Activated naive CD4-positive, alpha-beta T cell (primary cell): ENCODE measurements at places on chromosomes 2 and 18.

GRCh38 chr2:176174824-176175708, 13.4 kb upstream of the HOXD1 start:
- no peak for DNase-seq

GRCh38 chr18:48358868-48359267, 50.3 kb downstream of the ZBTB7C start:
- no peak for DNase-seq

GRCh38 chr18:4605212-4605611, 150.1 kb upstream of the DLGAP1 start:
- DNase-seq = no peak

DNA sequence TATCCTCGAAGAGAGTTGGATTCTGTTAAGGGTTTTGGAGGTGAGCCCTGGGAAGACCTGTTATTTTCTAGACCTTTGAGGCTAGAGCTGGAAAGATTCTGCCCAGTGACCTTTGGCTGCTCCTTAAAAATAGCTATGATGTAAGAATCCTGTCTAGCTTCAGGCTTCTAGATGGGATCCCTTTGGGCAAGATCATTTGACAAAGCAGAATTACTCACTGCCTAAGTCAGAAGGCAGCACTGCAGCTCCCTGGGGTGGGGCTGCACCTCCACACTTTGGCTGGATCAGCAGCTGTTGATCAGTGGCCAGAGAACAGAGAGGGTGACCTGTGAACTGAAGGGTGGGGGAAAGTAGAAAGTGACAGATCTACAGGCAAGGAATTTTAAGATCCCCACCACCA, 103.8 kb downstream of the ASAP2 start:
- DNase-seq = no peak

DNA sequence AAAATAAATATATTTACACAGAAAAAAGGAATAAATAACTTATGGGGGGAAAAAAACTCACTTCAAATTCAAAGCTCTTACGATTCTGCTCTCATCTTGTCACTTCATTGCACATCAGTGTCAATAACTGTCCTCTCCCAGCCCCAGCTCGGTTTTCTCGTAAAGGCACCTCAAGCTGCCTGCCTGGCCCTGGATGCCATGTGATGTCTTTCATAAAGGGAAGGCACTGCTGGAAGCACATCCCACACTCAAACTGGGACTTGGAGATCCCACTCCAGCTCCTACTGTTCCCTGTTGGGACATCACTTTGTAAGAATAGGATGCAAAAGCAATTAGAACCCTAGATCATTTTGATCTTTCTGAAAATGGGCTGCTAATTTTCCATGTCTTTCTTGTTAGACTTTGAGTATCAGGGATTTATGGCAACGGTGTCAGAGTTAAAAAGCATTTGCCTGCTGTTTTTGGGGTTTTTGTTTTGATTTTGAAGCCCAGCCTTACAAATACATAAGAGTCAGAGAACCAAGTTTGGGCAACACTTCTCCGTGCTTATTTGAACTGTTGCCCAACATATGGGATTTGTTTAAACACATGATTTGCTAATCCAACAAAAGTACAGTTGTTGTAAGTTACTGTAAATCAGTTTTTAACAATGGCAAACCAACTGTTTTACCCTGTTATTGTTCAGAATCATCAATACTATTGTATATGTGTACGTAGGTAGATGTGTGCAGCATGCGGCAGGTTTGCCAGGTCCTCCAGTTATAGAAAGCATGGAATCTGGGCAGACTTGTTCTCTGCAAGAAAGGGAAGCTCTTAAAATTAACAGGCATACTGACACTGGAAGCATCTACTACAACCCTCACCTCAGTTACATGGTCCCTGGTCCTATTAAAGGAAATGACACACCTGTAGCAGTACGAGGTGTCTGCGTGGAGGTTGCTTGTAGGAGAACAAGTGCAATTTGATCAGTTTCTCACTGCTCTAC, 20.6 kb downstream of the SERTAD2 start:
- no peak for DNase-seq

DNA sequence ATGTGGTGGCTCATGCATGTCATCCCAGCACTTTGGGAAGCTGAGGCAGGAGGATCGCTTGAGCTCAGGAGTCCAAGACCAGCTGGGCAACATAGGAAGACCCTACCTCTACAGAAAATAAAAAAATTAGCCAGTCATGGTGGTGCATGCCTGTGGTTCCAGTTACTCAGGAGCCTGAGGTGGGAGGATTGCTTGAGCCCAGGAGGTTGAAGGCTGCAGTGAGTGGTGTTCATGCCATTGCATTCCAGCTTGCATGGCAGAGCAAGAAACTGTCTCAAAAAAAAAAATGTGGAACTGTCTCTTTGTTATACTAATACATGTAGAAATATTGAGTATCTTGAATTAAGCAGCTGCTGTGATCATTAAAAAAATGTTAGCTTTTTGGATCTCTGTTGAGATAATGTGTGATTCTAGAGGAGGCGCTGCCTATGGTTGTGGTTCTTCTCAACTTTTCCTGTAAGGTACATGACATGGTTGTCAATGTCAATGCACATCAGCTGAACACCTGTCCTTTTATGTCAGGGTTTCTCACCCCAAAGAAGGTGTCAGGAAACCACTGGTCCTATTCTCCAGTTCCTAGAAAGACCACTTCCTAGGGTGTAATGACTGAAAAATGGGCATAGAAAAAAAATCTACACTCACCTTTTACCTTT, 34.7 kb upstream of the IL1RL1 start:
- no peak for DNase-seq

DNA sequence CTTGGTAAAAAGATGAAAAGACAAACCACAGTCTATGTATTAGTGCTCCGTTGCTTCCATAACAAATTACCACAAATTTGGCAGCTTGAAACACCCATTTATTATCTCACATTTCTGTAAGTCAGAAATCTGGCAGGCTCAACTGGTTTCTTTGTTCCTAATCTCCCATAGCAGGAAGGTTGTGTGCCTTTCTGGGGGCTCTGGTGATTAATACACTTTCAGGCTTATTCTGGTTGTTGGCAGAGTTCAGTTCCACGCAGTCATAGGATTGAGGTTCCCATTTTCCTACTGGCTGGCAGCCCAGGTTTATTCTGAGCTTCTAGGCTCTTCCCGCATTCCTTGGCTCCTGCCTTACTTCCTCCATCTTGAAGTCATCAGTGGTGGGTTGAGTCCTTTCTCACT, 189.3 kb downstream of the ANAPC1 start:
- DNase-seq = no peak

DNA sequence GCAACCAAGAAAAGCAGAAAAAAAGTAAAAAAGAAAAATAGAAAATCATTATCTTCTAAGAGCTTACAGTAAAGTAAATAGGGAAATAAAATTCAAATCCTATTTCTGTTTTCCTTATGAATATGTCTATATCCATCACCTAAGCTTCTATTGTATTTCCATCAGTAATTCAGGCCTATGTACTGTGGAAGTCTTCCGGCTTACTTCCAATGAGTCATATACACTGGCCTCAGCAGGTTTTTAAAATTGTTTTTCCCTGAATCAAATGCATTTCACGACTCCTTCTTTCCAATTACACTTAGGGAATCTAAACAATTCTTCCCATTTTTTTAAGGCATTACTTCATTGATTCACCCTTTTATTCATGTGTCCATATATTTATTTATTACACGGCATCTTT, 164.7 kb downstream of the CCDC102B start:
- DNase-seq = no peak

DNA sequence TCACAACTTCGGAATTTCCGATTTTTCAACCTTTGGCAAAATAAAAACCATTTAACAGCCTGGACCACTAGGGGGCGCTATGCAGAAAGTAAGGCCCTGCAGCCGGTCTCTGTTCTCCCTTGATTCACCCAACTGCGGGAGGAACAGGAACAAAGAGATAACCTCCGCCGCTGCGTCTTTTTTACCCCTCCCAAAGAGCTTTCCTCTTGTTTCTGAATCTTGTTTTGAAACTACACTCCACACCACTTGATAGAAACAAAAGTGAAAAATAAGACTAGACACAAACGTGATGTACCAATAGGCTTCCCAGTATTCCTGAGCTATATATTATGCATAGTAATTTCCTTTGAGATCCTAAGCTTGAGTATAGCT, 231.2 kb downstream of the MYO3B start:
- DNase-seq = peak; percentile 69

DNA sequence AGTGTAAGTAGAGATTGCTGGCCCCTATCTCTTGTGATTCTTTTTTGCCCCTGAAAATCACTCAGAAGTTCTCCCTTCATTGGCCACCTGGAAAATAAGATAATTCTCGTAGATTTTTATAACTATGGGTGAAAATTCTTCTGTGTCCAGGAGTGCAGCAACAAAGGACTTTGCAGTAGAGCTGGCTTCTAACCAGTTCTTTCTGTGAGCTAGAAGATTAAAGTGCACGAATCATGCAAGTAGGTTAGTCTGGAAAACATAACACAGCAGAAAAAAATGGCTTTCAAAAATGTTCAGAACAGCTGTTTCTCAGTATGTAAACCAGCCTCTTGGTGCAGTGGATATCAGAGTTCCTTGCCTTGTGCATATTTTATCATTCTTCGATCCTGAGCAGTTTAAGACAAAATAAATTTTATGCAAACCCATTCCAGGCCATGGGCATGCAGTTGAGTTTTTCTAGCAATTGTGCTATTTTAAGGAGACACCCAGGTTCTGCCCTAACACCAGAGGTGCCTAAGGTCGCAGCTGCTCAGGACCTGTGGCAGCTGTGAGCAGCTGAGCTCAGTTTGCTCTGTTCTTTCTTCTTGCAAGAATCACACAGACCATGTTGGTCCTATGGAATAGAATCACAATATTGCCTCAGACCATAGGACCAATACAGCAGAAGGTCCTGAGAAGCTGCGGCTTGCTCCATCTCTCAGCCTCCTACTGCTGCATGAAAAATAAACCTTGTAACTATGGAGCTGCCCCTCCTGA, 80.9 kb upstream of the BCL2L11 start:
- no peak for DNase-seq

- DNase-seq = peak; percentile 37
Measured at GRCh38 chr18:24075767-24076597, 61.4 kb downstream of the TTC39C start.

GRCh38 chr2:208556983-208557484, 150.4 kb downstream of the PTH2R start:
- DNase-seq = no peak

- DNase-seq = no peak
Measured at GRCh38 chr18:31684279-31685096, at the start of gene B4GALT6. Gene B4GALT6, minus strand, starts transcription at chr18:31684581. Its CDS starts 155 bp downstream, at chr18:31684426.

DNA sequence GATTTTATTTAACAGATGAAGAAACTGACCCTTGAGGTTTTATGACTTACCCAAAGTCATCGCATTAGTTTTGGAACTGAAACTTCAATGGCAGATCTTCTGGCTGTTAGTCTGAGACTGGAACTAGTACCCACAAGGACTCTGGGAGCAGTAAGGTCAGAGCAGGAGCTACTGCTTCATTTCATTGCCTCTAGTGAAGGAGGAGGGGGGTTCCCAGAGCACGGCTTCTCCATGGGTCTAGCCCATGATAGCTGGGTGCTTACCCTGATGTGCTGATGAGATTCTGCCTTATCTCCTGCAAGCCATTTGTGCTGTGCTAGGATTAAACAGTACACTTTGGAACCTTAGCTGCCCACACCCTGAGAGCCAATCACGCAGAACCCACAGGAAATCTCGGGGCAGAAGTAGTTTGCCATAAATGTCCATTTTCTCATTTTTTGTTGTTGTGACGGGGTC, 5.4 kb upstream of the RNASEH1 start:
- DNase-seq = no peak

- no peak for DNase-seq
Measured at GRCh38 chr18:43079422-43079821, 36.1 kb downstream of the RIT2 start.

DNA sequence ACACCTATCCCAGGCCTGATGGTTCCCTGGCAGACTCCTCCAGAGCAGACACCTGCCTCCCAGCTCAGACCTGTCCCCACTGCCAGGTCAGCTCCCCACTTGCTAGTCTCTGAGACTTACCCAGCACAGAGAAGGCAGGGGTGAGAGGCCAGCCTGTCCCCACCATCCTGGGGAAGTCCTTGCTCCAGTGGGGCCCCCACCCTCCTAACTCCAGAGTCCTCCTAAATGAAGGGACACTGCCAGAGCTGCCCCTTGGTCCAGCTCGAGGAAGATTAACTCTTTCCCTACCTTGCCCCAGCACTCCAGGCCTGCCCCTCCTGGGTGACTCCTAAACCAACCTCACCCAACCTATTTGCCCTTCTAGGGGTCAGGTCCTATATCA, 30.4 kb upstream of the TNS1 start:
- no peak for DNase-seq

- no peak for DNase-seq
Measured at GRCh38 chr2:184041777-184042176, 556.6 kb upstream of the ZNF804A start.

GRCh38 chr2:126513033-126513432, 142.9 kb upstream of the GYPC start:
- DNase-seq = no peak

GRCh38 chr2:241890524-241891235, 21.2 kb downstream of the RTP5 start:
- DNase-seq = no peak

DNA sequence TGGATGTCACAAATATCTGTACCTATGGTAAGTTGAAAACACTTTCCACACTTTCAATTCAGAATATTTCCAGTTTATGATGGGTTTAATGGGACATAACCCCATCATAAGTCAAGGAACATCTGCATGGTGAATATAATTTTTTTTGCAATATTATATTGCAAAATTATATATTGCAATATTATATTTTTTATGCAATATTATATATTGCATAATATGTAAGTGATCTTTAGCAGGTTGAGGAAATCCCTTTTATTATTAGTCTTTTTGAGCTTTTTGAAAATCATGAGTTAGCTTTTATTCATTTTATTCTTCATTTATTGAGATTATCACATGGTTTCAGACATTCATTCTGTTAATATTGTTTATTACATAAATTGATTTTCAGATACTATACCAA, 342.2 kb upstream of the GALNT5 start:
- no peak for DNase-seq

GRCh38 chr2:99880964-99881294, 261.5 kb downstream of the AFF3 start:
- no peak for DNase-seq

DNA sequence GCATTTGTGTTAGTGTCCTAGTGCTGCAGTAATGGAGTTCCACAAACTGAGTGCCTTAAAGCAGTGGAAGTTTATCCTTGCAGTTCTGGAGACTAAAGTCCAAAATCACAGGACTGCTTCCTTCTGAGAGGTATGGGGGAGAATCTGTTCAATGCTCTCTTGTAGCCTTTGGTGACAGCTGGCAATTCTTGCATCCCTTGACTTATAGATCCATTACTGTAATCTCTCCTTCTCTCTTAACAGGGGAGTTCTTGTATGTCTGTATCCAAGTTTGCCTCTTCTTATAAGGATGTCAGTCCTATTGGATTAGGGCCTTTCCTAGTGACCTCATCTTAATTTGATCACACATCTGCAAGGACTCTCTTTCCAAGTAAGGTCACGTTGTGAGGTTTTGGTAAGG, 69.9 kb downstream of the XRCC5 start:
- no peak for DNase-seq

DNA sequence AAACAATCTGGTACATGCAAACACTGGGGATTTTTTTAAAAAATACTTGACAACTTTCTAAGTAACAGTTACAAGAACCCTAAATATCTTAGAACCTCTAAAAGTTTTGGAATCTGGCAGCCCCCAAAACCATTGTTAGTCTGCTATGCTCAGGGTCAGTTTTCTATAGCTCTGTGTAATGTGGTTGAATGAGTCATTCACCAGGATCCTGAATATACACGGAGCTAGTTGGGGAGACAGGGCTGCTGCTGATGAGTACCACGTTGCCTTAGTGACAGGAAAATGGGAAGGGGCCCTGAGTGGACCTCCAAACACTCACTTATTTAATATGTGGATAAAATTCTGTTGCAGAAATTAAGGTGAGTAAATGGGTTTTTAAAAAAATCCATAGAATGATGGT, 36.9 kb upstream of the TANC1 start:
- no peak for DNase-seq

- no peak for DNase-seq
Measured at GRCh38 chr18:1438458-1438910, 533.8 kb downstream of the ADCYAP1 start.
